ENCODE measurements at places on chromosomes 6 and 20.

GRCh38 chr20:61055180-61056010, 196.7 kb upstream of the CDH4 start:
- no peak for DNase-seq

DNA sequence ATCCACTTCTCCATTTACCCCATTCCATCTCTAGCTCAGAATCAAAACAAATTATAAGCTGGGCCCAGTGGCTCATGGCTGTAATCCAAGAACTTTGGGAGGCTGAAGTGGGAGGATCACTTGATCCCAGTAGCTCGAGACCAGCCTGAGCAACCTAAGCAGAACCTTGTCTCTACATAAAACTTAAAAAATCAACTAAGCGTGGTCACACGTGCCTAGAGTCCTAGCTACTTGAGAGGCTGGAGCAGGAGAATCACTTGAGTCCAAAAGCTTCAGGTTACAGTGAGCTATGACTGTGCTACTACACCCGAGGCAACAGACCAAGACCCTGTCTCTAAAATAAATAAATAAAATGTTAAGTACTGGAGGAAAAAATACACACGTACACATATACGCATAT, 74.7 kb upstream of the RUNX2 start:
- DNase-seq, result no peak

DNA sequence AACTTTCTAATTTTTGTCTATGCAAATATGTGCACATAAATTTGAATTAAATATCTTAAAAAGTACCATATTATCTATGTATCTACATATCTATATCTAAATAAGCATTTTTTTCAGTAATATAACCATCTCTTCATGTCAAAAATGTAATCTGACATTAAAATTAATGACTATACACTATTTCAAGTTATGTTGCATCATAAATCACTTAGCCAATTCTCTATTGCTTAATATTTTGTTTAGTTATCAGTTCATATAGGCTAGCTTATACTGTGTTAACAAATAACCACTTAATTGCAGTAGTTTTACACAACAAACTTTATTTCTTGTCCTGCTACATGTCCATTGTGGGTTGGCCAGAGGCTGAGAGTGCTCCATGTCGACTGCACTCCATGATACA, 360.8 kb downstream of the EPM2A start:
- DNase-seq, result no peak

DNA sequence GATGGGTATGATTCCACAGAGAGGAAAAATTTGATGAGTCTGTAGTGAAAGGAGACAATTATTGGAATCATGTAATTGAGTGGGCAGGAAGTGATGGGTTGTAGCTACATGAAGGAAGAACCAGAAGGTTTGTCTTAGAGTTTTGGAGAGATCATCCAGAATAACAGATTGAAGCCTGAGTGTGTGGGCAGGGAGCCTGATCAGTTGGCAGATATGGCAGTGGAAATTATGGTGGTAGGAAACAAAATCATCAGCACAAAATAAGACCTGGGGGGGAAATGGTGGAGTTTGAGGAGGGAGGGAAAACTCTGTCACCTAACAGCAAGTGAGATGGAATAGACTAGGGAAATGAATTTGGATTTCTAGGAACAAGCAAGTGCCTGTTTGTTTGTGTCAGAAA, 606.6 kb upstream of the MAP3K7 start:
- no peak for DNase-seq

DNA sequence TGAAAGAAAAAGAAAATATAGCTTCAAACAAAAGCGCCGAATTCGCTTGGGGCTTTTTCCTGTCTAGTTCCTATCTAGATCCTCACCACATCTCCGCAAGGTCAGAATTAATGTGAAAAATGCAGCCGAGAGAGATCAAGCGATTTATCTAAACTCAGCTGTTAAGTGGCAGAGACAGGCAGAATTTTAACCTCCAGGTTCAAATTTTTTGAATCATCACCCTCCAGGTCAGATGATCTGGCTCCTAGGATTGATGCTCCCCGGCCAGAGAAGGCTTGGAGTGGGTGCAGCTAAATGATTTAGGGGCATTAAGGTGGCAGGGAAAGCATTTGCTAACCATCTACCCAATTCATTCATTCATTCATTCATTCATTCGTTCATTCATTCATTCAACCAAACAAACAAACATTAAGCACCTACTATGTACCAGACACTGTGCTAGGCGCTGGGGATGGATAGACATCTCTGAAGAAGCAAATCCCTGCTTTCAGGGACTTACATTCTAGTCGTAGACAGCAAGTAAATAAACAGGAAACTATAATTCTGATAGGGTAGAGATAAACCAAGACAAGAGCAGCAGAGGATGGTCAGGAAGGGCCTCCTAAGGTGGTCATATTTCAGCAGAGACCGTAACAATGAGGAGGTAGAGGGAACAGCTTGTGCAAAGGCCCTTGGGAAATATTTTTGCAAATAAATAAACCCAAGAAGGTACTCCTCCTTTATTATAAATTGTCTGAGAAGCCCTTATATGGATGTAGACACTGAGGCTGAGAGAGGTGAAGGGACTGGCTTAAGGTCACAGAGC, 672 bp upstream of the UBE2V1 start:
- no peak for DNase-seq

GRCh38 chr6:87848616-87849015, 146.6 kb upstream of the AKIRIN2 start:
- no peak for DNase-seq

DNA sequence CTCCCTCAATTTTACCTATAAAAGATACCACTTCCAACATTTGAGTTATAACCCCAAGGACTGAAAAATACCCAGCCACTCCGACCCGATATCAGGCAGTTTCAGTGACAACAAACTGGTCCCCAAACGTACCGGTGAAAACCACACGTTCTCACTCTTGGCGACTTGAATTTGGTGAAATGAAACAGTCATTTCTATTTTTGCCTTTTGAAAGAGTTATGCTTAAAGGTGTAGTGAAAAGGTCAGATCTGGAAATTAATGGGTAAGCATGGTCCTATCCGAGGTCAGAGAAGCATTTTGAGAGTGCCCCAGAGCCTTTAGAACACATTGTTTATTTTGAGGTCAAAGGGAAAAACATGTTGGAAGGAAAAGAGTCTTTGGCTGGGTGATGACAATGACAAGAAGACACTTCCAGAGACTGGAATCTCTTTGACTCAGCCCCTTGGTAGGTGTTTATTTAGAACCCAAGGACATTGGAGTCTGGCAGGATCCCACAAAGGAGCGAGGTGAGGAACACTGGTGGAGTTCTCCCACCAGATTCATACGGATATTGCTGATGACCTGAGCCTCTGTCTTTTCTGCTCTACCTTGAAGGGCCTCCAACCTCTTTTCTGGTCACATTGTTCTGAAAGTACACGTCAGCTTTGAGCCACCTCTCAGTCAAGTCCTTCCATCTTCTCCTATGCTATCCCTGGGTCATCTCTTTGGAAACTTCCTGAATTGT, 235.0 kb downstream of the GMPR start:
- no peak for DNase-seq

DNA sequence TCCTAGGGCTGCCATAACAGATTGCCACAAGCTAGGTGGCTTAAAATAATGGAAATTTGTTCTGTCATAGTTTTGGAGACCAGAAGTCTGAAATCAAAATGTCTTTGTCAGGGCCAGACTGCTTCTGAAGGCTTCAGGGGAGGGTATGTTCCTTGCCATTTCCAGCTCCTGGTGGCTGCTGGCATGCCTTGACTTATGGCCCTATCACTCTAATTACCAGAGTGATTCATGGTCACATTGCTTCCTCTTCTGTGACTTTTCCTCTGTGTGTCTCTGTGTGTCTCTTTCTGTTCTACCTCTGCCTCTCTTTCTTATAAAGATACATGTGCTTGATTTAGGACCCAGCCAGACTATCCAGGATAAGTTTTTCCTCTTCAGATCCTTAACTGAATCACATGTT, 635.2 kb upstream of the IMPG1 start:
- DNase-seq, result no peak
